Stimulated activated CD4-positive, alpha-beta T cell treated with anti-CD3 and anti-CD28 coated beads, Interleukin-15, amount 100 ng/mL, for 48 hours (primary cell): ENCODE measurements at places on chromosomes 12 and 14.
A peak's percentile ranks its signal among the peaks of the same experiment; 100 is the strongest.

DNA sequence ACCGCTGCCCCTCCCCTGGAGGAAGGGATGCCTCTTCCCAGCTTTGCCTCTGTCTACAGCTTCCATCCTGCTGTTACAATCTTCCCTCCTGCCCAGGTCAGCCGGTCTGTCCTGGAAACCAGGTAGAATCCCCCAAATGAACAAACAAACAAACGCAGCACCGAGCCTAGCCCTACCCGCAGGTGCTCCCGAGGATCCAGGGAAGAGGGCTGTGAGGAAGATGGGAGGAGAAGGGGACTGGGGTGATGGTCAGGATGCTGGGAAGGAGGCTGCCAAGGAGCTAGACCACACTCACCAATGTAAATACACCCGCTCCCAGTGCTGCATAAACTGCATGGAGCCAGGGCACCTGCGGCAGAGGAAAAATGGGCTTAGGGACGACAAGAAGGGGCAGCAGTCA, 16.6 kb downstream of the FAIM2 start:
- DNase-seq, result no peak

DNA sequence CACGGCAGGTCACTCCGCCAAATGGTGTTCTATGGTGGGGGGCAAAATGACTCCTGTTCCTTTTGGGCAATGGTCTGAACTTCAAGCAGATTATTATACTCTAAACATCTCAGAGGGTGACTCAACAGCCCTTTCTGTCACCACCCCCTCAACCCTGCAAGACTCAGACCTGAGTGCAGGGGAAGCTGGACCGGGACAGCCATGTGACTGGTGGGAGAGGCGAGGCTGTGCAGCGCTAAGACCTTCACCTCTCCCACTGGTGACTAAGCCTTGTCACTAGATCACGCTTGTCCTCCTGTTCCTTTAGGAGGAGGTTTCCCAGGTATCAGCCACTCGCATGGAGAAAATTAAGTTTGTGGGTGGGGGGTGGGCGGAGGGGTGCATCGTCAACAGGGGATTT, 67.1 kb upstream of the CCND2 start:
- DNase-seq, result no peak

GRCh38 chr12:68403296-68403695, 71.1 kb upstream of the MDM1 start:
- no peak for DNase-seq

- no peak for DNase-seq
Observed at GRCh38 chr14:55249423-55249822, 21.8 kb upstream of the FBXO34 start.

DNA sequence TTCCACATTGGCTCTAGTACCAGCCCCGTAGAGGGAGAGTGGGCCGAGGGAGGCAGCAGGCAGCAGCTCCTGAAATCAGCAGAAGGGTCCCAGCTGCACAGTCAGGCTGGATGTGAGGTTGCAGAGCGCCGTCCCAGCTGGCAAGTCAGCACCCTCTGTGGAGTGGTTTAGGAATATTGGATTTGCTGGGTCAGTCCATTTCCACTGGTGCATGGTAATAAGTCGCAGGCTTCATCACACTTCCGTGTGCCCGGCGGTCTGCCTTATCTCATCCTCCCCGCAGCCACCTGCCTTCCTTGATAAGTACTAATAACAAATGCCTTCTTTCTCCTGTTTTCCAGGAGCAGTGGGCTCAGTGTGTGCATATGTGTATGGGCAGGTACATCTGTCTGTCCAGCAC, 112.9 kb downstream of the TSPAN9 start:
- no peak for DNase-seq

GRCh38 chr14:74508292-74508731, 14.7 kb downstream of the ISCA2 start:
- no peak for DNase-seq

- no peak for DNase-seq
Observed at GRCh38 chr12:68695454-68695853, 8.7 kb downstream of the NUP107 start.

- no peak for DNase-seq
Observed at GRCh38 chr14:103628221-103628683, 759 bp upstream of the KLC1 start.

DNA sequence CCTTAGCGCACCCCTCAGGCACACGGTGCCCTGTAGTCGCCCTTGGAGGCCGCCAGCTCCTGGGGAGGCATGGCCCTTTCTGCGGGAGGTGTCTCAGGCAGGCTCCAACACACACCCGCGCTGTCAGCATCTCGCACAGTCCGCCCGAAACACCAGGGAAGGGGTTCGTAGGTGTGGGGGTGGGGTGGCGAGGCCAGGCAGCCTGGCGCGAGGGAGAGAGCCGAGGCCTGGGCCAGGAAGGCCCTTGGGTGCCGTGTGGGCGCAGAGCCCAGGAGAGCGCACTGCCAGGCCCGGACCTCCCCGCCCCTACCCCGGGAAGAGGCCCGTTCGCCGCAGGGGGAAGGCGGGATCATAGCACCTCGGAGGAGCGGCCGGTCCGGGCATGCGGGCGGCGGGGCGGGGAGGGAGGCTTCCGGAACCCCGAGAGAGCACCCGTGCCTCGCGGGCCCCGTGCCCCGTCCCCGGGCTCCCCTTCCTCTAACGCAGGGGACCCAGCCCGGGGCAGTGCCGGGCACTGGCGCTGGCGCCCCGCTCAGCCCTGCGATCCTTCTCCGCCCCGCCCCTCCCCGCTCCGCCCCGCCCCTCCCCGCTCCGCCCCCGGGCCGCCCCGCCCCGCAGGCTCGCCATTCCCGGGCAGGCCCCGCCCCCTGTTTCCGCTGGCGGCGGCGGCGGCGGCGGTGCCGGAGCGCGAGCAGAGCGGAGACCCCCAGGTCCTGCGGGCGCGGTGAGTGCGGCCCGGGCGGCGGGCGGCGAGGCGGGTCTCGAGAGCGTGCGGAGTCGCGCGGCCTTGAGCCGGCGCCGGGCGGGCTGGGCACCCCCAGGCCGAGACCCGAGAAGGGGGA, at the start of gene TSPAN9:
TSPAN9 (plus strand) TSS at position 650 of the 842 bp plus-strand sequence. CDS start 123,815 bp downstream, outside the sequence.
- no peak for DNase-seq

- DNase-seq, result no peak
Observed at GRCh38 chr14:51836417-51836816, 24.0 kb upstream of the GNG2 start.

- no peak for DNase-seq
Observed at GRCh38 chr12:1552171-1552570, 42.2 kb downstream of the FBXL14 start.

GRCh38 chr12:16359512-16360491, 12.4 kb downstream of the MGST1 start:
- DNase-seq, result peak; percentile 10

DNA sequence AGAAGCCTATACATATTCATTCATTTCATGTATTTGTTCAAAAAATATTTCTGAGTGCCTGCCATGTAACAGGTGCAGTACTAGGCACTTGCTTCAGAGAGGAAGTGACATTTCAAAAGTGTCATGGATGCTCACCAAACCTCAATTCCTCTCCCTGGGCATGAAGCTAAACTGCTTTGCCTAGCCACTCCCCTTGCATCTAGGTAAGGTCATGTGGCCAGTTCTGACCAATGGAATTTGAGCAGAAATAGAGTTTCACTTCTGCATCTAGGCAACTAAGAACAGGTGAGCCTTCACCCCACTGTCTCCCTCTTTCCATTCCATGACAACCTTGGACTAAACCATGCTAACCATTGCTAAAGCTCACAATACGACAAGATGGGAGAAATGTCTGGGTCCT, 27.6 kb downstream of the TC2N start:
- no peak for DNase-seq

DNA sequence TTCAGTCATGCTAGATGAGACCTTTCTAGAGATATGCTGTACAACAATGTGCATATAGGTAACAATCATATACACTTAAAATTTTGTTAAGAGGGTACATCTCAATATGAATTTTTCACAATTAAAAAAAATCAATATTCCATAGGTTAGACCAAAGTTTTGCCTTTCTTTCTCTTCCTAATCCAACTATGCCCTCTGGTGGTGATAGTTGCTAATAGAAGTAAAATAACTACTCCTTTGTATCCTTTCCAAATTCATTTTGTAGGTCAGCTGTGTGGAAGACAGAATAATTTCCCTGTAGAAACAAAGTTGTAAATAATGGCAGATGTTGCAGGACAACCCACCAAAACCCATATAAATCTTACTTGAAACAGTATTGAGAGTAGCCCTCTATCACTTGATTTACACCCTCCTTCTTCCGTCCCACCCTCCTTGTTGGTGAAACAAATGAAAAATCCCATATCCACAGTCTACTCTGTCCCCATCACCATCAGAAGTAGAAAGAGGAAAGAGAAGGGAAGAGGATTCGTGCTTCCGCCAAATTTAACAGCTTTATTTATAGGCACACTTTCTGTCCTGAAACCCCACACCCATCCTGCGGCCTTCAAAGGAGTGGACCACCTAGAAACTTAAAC, 34.2 kb upstream of the KICS2 start:
- DNase-seq, result no peak

GRCh38 chr14:95652690-95653089, 33.5 kb upstream of the TCL1B start:
- no peak for DNase-seq

DNA sequence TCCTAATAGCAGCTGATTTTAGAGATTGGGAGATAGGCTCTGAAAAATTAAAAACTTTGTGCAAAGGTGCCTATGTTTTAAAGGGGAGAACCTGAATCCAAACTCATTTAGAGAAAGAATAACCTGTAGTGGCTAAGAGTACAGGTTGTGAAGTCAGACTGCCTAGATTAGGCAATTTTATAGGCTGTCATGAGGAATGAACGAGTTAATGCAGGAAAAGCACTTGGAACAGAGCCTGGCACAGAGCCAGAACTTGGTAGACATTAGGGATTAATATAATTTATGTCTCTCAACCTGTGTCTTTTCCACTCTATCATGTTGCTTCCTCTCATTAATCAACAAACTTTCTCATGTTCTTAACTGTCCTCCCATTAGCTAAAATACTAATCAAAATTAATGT, 98.1 kb downstream of the WIF1 start:
- DNase-seq, result no peak

DNA sequence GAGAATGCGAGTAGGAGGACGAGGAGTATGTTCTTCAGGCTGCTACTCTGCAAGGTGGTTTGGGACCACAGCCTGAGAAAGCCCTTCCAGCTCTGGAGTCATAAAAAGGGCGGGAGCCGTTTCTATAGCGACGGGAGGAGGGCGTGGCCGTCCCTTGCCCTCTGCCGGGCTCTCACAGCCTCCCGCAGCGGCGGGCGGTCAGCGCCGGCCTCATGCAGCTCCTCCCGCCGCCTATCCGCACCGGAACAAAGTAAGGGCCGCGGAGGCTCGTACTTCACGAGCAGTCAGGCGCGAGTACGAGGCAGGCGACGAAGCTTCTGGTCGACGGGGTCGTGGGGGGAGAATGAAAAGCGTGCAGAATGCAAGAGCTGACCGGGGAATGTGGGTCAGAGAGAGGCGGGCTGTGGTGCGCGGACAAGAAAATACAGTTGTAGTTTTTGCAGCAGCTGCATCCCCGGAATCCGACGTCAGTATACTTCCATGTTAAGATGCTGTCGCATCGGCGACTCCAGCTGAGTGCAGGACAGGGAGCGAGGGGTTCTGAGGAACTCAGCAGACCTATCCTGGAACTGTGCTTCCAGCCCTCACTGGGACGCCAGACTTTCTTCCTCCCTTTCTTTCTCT, at the start of gene DYRK4:
DYRK4 (plus strand) TSS at position 175 of the 624 bp plus-strand sequence; CDS start at position 213, 38 bp downstream.
- DNase-seq, result no peak

- no peak for DNase-seq
Observed at GRCh38 chr14:94748667-94749347, 21.1 kb downstream of the GSC start.

DNA sequence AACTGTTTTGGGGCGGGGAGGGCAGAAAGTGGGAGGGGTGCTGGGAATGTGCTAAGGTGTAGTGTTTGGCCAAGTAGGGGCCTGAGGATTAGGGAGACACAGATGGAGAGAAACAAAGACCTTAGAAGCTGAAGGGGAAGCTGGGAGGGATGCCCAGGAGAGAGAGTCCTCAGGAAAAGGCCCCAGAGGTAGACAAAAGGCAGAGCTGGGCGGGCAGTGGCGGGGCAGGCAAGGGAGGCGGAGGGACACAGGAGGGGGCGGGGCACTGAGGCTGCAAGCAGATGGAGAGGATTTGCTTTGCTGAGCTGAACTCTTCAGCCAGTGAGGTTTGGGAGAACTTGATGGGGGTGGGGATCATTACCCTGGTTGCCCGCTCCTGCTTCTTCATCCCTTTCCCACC, 2.8 kb downstream of the PTMS start:
- no peak for DNase-seq

- no peak for DNase-seq
Observed at GRCh38 chr14:52238682-52239081, 28.8 kb upstream of the PTGDR start.

GRCh38 chr12:83031196-83031595, 344.5 kb downstream of the TMTC2 start:
- DNase-seq, result no peak

DNA sequence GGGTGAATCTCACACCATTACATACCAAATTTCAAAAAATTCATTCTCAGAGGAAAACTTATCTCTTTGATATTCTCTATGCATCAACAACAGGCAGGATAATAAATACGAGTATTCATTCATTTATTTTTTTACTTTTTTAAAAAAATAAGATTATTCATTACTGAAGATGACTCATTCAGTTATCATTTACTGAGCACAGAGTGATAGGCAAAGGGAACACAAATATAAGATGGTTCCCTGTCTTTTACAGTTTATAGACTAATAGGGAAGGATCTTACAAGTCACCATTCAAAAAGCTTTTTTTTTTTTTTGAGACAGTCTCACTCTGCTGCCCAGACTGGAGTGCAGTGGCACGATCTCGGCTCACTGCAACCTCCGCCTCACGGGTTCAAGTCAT, 5.0 kb upstream of the PABPN1 start:
- DNase-seq, result no peak

- DNase-seq, result no peak
Observed at GRCh38 chr14:61585598-61586543, 109.4 kb upstream of the HIF1A start.

DNA sequence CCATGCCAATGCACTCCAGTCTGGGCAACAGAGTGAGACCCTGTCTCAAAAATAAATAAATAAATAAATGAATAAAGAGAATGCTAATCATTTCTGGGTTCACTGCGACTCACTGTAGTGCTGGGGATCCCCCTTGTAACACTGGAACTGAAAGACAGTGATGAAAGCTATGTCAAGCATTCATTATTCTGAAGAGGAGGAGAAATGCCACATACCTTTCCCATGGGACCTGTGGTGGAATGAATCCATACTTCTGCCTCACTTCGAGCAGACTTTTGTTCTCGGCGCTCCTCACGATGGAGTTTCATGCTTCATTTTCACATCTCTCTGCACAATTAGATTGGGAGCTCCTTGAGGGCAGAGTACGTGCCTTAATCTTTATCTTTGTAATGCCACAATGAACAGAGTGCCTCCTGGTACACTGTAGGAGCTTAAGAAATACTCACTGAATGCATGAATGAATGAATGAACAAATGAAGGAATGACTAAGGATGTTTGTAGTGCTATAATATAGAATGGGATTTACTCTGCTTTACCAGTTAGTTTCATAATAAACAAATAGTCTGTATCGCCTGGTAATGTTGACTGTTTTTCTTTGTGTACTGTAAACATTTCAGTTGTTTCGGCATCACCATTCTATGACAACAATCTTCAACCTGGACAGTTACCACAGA, 45.8 kb downstream of the DRAM1 start:
- DNase-seq, result no peak

- no peak for DNase-seq
Observed at GRCh38 chr14:67567654-67568053, 32.4 kb downstream of the PIGH start.
